Thoracic aorta (tissue), 2 donors: ENCODE measurements at places on chromosomes 5 and 9. TPM values are rescaled to one million over a fixed set of nuclear protein-coding genes. Genes with fewer than 3 reads are reported as not detected.

- DNase-seq = no peak
These were observed 39.9 kb downstream of the SLIT3 start for GRCh38 chr5:169260896-169261569.

- DNase-seq = no peak
These were observed 166.6 kb upstream of the HCN1 start for GRCh38 chr5:45862763-45863162.

DNA sequence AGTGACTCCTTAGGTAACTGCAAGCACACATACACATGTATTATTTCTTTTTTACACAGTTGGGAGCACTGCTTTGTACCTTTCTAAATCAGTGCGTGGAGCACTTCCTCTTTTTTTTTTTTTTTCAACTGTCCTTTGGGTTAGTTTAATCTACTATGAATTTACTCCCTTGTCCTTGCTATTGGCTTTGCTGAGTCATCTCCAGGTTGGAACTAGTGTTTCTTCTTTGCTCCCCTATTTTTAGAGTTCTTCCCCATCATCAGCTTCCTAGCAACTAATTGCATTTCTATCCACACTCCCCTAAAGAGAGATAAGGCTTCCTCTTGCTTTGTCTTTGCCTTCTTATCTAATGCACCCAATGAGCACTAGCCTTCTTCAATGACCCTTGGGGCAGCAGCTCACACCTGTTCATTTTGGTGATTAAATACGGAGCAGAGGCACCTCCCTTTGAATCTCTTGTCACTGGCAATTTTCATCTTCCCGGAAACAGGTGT lies 24.3 kb downstream of the S100Z start:
- DNase-seq = no peak

GRCh38 chr5:54680998-54681397 lies 163.4 kb downstream of the SNX18 start:
- no peak for DNase-seq

Gene IDNK
- 2.1 TPM for total RNA-seq

DNA sequence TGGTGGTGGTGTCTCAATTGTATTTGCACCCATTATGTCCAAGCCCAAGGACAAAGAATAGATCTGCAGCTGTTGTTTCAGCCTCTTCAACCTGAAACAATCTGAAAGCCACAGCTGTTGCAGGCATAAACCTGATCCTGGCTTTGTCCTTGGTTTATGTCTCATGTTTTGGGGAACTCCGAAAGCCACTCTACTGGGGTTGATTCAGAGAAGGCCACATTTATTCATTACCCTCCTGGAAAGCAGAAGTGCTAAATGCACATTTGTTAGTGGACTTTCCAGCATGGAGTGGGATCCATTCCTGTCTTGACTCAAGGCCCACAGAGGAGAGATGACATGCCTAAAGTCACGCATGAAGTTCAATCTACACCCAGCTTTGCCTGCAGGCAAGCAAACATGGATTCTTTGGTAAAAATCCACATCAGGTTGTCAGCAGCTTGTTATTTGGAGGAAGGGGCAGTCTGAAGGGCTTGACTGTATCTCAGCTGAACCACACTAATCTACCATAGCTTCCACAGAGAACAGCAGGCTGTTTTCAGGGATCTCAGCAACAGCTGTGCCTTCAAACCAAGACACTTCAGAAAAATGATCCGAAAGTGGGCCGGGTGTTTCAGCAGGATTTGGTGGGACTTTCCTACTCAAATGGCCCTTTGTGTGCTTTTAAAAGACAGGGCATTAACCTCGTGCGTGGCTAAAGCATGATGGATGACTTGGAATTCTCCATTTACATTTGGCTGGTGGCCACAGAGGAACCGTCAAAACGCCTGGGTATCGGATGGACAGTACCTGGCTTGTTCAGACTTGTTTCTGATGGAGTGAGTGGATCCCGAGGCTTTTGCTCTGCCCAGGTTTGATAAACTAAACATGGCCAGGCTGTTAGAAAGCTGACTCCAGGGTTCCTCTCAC lies 36.2 kb upstream of the ADAM19 start:
- no peak for DNase-seq

Gene PCSK5
- 63.7 TPM for total RNA-seq

Gene FBN2
- total RNA-seq = 5.8 TPM

- no peak for DNase-seq
These were observed 2.3 kb upstream of the FUT7 start for GRCh38 chr9:137034039-137034708.

Gene SH3GLB2
- total RNA-seq = 101 TPM

GRCh38 chr5:174832025-174832424 lies 107.6 kb downstream of the MSX2 start:
- no peak for DNase-seq

GRCh38 chr5:9799606-9800005 lies 169.5 kb upstream of the TAS2R1 start:
- no peak for DNase-seq

Gene OR1L6
- total RNA-seq = not detected

DNA sequence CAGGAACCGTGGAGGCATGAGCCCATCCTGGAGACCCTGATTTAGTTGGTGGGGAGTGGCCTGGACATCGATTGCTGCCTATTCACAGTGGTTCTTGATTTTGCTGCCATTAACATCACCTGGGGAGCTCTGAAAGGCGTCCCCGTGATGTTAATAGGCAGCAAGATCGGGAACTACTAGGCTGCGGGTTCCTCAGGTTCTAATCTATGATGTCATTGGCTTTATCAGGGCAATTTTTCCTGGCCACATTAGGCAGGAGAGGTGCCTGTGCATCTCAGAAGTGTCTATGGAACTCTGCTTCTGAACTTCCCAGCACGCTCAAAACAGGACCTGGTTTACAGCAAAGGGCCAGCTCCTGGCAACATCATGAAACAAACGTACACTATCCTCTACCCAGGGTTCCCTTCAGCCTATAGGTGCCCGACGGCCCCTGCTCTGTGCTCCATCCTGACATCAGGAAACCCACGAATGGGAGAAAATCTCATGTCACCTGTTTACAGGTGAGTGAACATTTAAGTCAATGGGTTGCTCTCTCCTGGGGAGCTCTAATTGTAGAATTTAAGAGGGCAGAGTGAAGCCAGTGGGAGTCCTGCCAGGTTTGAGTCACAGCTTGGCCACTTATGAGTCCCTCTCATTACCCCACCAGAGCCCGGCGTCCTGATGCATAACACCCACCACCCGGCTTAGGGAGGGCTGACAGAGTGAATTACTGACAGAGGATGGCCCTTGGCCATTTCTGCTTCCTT lies 49.4 kb downstream of the ROPN1L start:
- no peak for DNase-seq

DNA sequence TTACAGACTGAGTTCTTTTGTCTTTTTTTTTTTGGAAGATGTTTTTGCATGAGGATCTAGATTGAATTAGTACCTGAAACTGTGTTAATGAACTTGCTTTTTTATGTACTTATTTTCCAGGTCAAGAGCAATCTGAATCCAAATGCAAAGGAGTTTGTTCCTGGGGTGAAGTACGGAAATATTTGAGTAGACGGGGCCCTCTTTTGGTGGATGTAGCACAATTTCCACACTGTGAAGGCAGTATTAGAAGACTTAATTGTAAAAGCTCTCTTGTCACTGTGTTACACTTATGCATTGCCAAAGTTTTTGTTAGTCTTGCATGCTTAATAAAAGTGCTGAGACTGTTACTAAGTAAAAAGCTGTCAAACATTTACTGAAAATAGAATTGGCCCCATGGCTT lies 14.5 kb downstream of the SLC23A1 start:
- no peak for DNase-seq

- DNase-seq = no peak
These were observed 811.6 kb downstream of the TLE4 start for GRCh38 chr9:80383331-80383730.

DNA sequence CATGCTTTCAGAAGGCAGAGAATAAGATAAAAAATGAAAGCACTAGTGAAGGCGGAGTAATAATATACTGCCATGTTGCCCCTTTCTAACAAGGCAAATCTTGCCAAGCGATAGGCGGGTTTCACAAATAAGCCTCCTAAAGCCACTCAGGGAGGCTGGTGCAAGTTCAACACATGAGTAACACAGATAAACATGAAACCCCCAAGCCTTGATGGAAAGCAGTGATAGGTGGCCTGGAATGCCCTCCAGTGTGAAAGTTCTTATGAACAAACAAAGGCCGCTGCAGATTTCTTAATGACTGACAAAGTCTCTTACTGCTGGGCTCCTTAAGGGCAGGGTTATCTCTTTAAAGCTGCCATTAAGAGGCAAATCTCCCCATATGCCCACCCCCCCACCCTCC lies 154.7 kb downstream of the ZDHHC21 start:
- no peak for DNase-seq

DNA sequence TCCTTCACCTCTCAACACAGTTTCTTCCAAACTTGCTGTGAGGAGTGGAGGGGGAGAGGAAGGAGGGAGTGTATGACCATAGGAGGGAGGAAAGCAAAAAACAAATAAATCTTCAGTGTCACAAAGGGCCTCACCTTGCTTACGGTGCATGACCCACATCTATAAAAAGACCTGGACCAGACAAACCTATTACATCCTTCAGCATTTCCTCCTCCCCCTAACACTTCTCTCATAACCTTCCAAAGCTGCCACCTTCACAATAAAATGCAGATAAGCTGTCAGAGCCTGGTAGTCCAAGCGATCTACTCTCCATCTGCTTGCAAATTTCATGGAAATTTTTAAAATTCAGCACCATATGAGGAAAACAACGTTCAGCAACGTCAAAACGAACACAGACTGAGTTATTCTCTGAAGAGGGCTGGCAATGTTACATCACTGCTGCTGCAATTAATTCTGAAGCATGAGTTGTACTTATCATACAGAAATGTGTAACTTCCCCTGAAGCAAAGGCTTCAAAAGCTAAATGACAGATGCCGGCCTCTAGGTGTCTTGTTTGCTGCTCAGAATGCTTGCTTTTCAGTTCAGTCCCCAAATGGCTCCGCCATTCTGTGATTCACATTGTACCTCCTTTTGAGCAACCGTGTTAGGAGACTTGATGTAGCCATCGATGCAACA lies 62.9 kb downstream of the EFNA5 start:
- no peak for DNase-seq

- no peak for DNase-seq
These were observed 40.7 kb upstream of the CTXN3 start for GRCh38 chr5:127608077-127608660.

Gene PCDHA12
- 0.68 TPM for total RNA-seq
